ENCODE measurements at places on chromosomes 11 and 22. TPM values are rescaled to one million over a fixed set of nuclear protein-coding genes. Genes with fewer than 3 reads are reported as not detected.

DNA sequence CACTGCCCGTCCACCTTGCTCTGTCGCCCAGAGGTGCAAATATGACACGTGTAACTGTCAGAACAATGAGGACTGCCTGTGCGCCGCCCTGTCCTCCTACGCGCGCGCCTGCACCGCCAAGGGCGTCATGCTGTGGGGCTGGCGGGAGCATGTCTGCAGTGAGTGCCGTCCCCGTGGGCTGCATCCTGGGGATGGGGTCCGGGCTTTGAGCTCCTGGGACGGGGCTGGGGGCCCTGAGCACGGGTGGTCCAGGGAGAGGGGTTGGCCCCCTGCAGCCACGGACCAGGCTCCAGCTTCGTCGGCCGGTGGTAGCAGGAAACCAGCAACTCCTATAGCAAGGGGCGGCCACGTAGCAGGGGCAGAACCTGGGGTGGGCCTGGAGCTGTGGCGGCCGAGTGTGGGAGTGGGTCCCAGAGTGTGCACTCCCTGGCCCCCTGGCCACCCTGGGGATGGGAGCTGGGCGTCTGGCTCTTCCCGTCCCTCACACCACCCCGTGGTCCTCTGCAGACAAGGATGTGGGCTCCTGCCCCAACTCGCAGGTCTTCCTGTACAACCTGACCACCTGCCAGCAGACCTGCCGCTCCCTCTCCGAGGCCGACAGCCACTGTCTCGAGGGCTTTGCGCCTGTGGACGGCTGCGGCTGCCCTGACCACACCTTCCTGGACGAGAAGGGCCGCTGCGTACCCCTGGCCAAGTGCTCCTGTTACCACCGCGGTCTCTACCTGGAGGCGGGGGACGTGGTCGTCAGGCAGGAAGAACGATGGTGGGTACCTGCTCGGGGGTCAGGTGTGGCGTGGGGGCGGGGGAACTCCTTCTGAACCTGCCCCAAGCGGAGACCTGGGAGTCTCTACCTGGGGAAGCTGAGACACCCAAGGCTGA, 10.1 kb downstream of the MUC2 start:
- DNase-seq: no peak

DNA sequence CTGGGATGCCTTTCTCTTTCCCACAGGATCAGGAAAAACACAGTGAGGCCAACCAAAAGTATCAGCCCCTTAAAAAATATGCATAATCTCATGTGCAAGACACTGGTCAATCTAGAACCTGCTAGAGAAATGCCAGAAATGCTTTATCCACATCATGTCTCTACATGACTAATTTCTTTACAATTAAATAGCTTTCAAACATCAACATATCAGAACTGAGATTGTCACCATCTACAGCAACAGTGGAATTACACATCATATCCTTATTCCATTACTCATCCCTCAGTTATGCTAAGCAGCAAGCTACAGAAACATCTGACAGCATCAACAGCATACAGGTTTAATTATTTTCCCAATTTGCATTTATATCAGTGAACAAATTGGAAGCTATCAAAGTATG, 78.8 kb downstream of the DDIAS start:
- peak; percentile 59 for DNase-seq

GRCh38 chr22:35551549-35552177, 11.0 kb downstream of the RASD2 start:
- DNase-seq: no peak

Gene KRTAP5-10
- not detected for total RNA-seq

Gene SERPING1
- total RNA-seq: 10.8 TPM

Measured in fibroblast of villous mesenchyme (primary cell).